CD4-positive, alpha-beta T cell treated with Interleukin-21 for 1 hour (primary cell): ENCODE measurements at places on chromosomes 1 and 21.
A peak's percentile ranks its signal among the peaks of the same experiment; 100 is the strongest.

- DNase-seq = no peak
Observed at GRCh38 chr1:10451287-10451686, 1.5 kb downstream of the CORT start.

DNA sequence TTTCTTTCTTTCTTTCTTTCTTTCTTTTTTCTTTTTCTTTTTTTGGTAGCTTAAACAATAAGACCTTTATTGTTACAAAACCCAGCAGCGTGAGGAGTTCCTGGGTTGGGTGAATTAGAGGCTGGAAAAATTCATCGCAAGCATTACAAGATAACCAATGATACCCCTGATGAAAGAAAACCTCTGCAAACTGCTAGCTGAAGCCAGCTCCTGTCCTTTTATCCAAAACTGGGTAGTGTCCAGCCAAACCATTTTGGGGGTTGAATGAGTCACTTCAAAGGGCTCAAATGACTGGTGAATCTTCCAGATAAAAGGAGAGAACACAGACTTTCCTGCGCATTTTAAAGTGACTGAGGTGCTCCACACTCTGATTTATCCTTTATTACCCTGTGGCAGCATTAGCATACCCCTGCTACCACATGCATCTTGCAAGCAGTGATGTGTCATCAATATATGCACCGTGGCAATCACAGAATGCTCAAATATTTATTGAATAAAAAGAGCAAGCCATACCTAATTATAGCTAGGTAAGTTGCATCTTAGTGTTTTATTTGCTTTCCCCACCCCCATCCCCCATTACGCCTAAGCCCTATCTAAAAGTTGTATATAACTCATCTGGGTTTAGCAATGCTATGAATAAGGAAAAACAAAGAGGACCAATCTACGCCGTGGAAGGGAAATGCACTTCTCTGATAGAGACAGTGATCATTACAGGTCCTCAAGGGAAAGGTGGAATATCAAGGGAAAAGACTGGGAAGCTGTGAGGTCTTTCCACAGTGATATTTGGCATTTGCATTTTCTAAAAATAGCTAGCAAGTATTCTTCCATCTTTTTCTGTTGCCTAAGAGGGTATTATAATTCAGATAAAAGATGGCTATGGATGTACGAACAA is 32.4 kb upstream of the CEP350 start:
- DNase-seq = no peak

GRCh38 chr21:44730951-44731579 is 19.7 kb upstream of the TSPEAR start:
- no peak for DNase-seq

- peak; percentile 32 for DNase-seq
Observed at GRCh38 chr1:160855181-160855981, 7.3 kb downstream of the CD244 start.

DNA sequence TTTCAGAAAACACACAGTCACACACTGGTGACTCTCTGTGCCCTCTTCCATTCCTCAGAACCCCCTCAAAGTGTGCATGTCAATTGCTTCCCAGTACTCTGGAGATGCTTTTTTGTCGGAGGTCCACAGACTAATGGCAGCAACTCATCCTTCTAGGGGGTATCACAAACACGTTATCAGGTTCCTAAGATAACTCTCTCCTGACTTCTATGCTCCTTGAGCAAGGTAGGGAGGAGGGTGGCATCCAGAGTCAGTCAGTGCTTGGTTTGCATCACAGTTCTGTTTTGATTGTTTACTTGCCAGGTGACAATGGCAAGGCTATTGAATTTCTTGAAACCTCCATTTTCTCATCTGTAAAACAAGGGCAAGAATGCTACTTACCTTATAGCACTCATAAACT is 39.4 kb upstream of the DYNLT5 start:
- DNase-seq = no peak

DNA sequence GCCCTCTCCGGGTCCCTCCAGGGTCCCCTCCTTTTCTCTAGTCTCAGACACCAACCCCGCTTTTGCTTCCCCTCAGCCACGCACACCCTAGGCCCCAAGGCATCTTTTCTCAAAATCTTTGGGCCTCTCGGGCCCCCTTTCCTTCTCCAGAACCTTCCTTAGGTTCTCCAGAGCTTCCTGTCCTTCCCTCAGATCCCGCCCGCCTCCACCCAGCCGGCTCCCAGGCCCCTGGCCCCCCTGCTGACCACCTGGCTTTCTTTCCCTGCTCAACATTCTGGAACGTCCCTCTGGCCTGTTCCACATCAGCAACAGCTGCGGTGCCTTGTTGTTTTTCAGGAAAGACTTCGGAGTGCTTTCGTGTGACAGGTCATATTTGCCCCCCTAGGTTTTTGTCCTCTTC is 1.2 kb downstream of the ZDHHC18 start:
- DNase-seq = no peak

DNA sequence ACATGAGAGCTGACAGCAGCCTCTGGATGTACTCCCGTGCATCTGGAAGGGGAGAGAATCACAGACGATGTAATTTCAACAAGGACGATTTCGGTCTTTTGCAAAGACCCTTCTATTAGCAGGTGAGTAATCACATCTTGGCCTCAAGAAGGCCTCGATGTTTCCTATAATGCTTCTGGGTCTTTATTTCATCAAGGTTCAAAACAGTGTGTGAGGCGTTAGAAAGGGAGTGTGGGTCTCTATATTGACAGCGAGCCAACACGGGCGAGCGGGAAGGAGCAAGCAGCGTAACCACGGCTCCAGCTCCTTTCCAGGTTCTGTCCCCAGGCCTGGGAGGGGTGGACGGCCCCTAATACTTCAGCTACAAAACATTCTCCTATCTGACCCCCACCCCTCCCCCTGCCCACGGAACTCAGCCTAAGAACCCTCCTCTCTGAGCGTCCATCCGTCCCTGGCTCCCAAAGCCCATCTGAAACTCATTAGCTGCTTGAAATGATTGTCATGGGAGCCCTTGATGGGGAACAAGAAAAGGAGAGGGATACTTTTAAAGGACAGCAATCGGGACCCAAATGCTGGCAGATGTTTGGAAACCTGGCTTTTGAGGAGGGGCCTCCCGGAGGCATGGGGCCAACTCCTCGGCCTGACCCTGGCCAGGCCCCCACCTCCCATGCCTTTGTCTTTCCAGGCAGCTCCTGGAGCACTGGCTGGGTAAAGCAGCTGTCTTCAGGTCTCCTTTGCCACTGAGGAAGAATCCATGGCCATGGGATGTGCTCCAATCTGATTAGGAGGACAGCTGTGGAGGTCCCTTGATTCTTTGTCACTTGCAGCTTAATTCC is 250.8 kb downstream of the FOXD2 start:
- DNase-seq = no peak

- DNase-seq = no peak
Observed at GRCh38 chr1:53060579-53060978, 1.4 kb upstream of the PODN start.

GRCh38 chr1:198778049-198778448 is 139.2 kb downstream of the PTPRC start:
- DNase-seq = no peak

DNA sequence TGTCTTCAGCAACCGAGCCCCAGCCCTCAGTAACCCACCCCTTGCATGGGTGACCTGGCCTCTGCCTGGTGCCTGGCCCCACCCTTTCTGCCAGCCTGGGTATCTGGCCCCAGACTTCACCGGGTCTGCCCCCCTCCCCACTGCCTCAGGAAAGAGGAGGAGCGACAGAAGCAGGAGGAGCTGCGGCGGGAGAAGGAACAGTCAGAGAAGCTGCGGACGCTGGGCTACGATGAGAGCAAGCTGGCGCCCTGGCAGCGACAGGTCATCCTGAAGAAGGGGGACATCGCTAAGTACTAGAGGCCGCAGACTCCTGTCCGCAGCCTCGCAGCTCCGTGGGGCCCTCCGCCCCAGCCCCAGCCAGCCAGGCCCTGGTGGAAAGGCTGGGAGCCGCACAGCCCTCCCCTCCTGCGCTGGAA is 6.1 kb downstream of the TNFRSF25 start:
- DNase-seq = peak; percentile 77

DNA sequence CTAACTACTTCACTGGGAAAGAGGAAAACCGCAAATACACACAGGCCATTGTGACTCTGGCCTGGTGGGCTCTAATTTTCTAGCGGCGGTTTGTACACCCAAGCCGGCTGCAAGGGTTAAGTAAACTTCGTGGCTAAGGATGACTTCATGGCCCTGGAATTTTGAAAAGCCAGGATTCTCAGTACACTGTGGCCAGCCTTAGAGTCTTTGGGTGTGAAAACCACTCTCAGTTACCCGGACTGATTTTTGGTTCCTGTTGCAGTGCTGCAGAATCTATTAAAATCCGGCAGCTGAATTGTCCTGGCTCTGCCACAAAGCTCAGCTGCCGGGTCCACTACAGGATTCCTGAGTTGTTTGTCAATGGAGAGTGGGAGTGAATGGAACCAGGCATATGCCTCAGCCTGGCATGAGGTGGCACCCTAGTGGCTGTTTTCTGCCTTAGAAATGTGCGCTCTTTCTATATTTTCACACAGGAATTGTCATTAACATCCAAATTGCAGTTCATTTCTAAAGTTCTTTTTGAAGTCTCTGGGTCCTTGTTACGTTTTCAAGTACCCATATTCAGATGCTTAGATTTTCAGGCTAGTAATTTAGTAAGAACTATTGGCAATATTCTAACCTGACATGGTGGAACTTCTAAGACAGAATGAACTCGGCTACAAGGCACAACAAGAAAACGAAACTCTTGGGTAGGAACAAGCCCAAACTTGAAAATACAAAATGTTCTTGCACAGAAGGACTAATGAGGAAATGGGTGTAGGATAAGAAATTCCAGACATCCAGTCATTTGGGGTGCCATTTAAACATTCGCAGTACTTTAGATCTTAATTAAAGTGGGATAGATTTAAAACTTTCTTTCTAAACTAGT is 255.9 kb downstream of the NFIA start:
- DNase-seq = no peak
